Suppressor macrophage (primary cell): ENCODE measurements at places on chromosomes 5 and 9.

GRCh38 chr5:81184749-81185110 lies 48.4 kb upstream of the CKMT2 start:
- no peak for DNase-seq

DNA sequence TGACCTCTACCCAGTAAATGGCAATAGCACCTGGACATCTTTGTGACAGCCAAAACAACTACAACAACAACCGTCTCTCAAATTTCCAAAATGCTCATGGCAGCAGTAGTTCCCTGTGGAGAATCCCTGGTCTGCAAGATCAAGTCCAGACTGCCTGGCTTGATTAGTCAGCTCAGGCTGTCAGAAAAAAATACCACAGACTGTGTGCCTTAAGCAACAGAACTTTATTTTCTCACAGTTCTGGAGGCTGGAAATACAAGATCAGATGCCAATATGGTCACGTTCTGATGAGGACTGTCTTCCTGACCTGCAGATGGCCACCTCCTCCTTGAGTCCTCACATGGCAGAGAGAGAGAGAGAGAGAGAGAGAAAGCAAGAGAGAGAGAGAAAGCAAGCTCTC lies 52.3 kb upstream of the MOCS2 start:
- DNase-seq: no peak

DNA sequence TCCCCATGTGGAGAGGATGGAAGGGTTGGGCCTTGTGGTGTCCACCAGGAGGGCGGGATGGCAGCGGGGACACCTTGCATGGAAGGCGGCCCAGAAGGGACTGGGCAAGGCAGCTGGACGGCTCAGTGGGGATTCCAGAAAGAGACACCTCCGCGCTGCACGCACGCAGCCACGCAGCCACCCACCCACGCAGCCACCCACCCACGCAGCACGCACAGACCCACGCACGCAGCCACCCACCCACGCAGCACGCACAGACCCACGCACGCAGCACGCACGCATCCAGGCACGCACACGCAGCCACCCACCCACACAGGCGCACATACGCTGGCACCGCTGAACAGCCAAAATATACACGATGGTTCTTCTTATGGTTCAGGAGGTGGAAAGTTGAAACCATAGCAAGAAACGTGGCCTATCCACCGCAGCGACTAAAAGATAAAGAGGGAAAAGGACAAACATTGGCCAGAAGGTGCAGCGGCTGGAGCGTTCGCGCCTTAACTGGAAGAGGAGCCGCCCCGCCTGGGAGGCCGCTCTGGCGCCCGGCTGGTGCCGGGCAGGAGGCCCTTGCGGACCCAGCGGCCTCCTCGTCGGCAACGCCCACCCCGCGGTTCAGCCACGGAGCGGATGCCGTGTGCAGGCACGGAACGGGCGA lies 22.2 kb upstream of the EXOC3 start:
- DNase-seq: no peak

DNA sequence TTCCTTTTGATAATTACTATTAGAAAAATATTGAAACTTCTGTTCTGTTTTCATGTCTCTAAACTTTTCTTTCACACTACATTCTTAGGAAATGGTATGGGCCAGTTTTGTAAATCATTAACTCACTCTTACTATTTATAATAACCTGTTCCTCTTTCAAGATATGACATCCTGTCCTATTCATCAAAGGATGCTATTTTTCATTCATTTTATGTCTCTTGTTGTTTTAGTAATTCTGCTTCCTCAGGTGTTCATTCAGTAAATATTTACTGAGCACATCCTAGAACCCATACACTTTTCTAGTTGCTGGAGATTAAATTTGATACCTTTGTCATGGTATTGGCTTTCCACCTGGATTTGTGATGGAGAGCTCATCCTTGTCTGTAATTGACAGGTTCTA lies 58.0 kb downstream of the GDA start:
- DNase-seq: no peak

GRCh38 chr9:83027153-83027891 lies 35.6 kb downstream of the RASEF start:
- DNase-seq: no peak
